ENCODE measurements at places on chromosomes 11 and 22.

GRCh38 chr11:70541176-70541575, 142.8 kb downstream of the CTTN start:
- no peak for DNase-seq

DNA sequence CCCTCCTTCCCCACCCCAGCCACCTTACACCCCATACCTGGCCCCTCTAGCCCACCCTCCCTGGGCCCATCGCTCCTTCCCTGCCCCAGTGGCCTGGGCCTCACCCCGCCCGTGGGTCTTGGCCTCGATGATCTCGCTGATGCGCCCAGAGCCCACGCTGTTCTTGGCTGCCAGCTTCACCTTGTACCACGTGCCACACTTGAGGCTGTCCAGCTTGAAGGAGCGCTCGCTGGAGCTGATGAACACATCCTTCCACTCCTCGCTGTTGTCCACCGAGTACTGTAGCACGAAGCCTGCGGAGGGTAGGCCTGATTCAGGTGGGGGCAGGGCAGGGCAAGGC, 110.1 kb downstream of the CEP164 start:
- DNase-seq = no peak

DNA sequence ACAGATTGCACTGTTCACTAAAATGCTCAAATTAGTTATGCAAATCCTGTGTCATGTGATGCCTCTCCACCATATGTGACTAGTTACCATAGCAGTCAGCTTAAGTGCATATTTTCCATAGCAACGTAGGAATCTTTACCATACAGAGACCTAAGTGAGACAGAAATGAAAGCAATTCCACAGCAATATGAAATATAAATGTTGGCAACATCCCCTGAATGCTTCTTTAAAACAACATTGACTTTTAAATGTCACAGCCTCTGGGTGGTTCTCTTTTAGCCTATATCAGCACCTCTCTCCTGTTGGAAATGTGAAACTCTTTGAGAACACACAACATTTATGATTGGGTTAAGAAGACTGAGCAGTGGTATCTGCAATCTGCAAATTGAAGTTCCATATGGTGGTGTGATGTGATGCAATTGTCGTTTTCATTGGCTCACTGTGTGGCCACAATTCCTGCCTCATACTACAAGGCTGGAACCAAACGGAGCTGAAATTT, 814.6 kb downstream of the DLG2 start:
- DNase-seq = peak; percentile 2

GRCh38 chr11:48154151-48154550, 62.5 kb upstream of the OR4B1 start:
- peak; percentile 22 for DNase-seq

- DNase-seq = peak; percentile 93
These were observed 4.9 kb downstream of the ATP5MGL start for GRCh38 chr22:42635531-42635930.

All from mesenchymal stem cell (in vitro differentiated cells and primary cell).